Effector CD8-positive, alpha-beta T cell (primary cell): ENCODE measurements at places on chromosomes 6 and 20.

DNA sequence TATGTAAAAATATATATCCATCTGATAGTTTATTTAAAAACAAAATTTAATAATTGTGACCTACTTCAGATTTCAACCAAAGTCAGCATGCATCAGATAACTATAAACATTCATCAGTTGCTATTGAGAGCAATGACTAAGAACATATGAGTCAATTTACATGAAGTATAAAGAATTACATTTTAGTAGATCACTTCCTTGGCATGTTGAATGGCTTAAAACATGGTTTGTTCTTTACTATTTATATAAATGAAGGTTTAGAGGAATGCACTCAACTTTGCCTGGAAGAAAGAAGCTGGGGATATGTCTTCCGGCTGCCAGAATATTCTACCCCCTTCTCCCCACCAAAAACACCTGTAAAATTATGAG lies 6.4 kb upstream of the FAM217A start:
- no peak for DNase-seq

- DNase-seq, result no peak
These were observed 446.7 kb downstream of the BCKDHB start for GRCh38 chr6:80553071-80553740.

GRCh38 chr20:23060629-23061028 lies 11.2 kb upstream of the THBD start:
- DNase-seq, result no peak

DNA sequence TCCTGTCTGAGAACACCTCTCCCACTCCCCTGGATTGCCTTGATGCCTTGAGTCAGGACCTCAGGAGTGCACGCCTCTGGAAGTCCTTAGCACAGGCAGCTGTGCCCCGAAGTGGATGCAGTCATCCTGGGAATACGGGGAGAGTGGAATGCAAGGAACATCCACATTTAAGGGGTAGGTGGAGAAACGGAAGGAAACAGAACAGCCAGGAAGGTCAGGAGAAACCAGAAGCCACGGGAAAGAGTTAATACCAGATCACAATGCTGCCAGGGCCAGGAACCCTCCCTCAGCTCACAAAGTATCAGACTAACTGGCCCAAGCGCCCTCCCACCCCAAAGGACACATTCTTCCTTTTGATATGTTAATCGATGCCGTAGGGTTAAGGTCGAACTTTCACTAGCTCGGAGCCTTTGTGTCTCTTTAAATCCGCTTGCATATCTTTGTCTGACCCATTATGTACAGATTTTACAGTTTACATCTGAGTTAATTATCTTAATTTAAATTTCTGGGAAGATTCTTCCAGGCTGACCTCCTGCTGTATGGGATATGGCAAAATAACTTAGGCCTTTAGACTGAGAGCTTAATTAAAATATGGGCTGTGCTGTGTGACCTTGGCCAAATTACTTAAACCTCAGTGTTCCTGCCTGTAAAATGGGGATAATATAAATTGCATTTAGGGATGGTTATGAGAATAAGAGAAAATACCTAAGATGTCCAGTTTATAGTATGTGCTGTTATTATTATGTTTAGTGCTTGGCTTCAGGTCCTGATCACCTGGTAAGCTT lies 24.0 kb upstream of the CCND3 start:
- no peak for DNase-seq

DNA sequence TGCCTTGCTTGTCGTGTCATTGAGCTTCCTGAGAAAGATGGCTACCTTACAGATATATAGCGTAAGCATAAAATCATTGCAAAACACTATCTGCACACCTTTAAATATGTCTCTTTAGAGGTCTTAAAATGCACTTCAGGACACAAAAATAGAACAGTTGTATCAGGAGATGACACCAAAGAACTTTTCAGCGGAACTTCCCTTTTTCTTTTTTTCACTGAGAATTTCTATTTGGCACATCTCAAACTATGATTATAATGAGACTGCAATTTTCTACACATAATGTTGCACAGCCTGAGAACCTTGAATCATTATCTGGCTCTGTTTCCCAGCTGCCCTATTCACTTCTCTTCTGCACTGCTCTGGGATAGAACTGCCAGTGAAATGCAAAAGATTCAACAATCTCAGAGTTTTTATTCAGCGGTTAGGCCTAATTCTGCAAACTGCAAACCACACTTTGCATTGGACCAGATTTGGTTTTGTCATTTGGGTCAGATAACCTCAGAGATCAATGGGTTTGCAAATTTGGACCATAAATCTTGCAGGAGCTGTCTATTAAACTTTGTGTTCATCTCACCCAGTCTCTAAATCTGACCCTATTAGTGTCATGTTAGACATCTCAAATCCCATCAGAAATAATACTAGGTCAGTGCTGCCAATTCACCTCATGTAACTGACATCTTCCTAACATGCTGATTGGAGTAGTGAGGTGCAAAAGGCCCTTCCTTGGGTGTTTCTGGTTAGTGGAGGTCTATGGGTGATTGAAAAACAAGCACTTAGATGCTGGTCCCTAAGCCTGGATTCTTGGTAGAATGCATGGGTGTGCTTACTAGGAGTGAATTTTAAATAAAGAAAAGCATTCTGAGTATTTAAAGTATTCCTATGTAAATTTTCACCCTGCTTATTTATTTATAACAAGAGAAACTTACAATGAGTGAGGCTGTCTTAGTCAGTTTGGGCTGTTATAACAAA lies 382.7 kb downstream of the UTRN start:
- no peak for DNase-seq

GRCh38 chr6:163804991-163805390 lies 390.5 kb downstream of the QKI start:
- DNase-seq, result no peak

- no peak for DNase-seq
These were observed 940.6 kb upstream of the FLRT3 start for GRCh38 chr20:15278041-15278440.

DNA sequence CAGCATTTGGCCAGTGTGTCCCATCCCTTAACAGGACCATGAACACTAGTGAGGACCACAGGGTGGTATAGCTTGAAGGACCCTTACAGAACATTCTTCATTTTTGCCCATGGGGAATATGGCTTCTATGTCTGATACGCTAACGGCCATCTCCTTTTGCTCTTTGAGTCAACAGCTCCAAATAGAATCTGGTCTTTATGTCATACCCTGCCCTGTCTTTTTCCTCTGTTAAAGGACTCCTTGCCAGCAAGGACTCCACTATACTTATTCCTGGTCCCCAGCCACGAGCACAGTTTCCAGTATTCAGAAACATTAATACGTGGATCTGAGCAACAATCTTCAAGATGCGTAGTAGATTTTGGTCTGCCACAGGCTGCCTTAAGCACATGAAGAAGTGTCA lies 22.5 kb downstream of the SERPINB1 start:
- DNase-seq, result no peak

- DNase-seq, result no peak
These were observed 99.9 kb downstream of the L3MBTL3 start for GRCh38 chr6:130118236-130118635.
